ENCODE measurements at places on chromosomes 5 and 9.

DNA sequence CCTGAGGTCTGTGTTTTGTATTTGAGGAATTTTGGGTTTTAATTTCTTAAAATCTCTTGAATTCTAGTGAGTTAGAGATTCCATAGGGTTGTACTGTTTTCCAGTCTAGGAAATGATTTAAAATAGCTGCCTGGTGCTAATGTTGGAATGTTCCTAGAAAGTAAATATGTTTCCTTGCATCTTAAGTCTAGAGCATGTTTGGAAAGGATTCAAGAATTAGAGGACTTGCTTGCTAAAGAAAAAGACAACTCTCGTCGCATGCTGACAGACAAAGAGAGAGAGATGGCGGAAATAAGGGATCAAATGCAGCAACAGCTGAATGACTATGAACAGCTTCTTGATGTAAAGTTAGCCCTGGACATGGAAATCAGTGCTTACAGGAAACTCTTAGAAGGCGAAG lies 41.8 kb downstream of the LMNB1 start:
- no peak for DNase-seq

GRCh38 chr5:10315824-10316509 lies 8.3 kb upstream of the CMBL start:
- no peak for DNase-seq

GRCh38 chr5:40484495-40484894 lies 195.2 kb upstream of the PTGER4 start:
- DNase-seq: no peak

GRCh38 chr9:68804911-68805889 lies 100.2 kb downstream of the PIP5K1B start:
- DNase-seq: no peak

DNA sequence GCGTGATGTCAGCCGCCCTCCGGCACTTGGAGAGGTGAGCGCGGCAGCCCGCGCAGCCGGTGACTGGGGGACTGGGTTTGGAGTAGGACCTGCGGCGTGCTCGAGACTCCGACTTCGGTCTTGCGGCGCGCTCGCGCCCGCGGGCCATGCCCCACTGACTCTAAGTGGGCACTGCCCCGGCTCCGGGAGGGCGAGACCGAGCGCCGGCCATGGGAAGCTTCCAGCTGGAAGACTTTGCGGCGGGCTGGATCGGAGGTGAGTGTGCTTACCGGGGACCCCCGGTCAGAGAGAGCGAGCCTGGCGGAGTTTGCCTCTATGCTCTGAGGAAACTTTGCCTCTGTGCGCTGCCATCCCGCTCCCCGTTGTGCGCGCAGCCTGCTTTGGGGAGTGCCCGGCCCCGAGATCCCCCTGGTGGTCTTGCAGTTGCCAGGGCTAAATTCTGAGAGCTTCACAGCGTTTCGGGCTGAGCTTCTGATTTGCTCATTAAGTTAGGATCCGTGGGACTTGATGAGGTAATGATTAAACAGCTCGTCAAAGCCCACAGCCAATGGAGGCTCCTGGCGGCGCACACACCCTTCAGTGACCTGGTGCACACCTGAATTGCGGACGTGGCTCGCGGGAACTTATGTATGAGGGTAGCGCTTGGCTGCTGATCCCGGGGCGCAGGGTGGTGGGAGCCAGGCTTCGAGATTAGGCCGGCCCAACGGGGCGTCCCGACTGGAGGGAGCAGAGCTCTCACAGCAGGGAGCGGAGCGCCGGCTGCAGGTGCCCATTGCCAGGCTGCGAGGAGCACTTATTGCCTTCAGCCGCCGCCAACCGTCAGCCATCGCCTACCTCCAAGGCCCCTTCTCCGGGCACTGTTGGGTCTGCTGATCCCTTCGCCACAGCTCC lies at the start of gene SLC25A48:
Gene SLC25A48 (plus strand): TSS at position 25 of the 891 bp plus-strand sequence. CDS start 185 bp downstream, at position 210.
- no peak for DNase-seq

- no peak for DNase-seq
Observed at GRCh38 chr9:69012696-69013381, 1.1 kb downstream of the PRKACG start.

DNA sequence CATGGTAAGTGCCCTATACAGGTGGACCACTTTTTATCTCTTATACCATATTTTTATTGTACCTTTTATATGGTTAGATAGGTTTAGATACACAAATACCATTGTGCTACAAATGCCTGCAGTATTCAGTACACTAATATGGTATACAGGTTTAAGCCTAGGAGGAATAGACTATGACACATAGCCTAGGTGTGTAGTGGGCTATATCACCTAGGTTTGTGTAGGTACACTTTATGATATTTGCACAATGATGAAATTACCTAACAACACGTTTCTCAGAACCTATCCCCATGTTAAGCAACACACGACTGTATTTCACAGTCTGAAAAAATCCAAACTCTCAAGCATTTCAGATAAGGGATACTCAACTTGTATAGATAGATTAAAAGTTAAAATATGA lies 9.6 kb upstream of the PHF24 start:
- no peak for DNase-seq

DNA sequence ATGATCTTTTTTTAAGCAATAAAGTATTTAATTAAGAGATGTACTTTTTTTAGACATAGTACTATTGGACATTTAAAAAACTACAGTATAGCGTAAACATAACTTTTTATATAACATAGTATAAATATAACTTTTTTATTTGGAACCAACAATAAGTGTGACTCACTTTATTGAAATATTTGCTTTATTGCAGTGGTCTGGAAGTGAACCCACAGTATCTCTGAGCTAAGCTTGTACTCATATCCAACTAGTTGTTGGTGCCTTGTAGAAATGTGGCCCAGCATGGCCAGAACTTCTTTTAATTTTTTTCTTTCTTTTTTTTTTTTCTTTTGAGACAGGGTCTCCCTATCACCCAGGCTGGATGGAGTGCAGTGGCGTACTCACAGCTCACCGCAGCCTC lies 61.5 kb upstream of the GALNT10 start:
- DNase-seq: no peak

DNA sequence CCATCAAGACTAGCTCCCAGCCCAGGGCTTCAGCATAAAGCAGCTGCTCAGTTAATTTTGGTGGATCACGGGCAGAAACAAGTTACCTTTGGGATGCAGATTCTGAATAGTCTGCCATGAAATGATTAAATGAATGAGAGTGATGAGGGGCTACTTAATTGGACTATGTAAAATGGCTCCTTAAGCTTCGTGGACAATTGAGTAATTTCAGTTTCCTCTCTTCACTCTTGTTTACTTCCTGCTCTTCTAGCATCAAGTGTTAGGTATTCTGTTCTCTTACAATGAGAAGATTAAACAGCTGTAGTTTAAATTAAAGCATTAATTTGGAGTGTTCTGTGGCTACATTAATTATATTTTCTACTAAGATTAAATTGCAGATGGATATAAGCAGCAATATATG lies 28.1 kb downstream of the PIK3R1 start:
- DNase-seq: no peak

DNA sequence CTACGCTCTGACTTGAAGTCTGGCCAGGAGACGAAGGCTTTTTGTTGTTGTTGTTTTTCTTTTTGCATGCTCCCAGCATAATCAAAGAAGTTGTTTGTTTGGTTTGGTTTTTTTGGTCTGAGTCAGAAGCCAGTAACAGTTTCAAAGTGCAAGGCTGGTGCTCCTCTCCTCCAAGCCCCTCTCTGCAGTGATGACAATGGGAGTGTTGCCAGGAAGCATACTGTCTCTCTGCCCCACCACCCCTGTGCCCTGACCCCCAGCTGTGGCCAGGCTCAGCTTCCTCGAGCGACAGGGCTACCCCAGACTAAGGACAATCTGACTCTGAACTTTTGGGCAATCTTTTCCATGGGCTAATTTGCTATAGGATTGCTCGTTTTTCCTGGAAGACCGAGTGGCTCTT lies 173.8 kb upstream of the PITX1 start:
- DNase-seq: no peak

DNA sequence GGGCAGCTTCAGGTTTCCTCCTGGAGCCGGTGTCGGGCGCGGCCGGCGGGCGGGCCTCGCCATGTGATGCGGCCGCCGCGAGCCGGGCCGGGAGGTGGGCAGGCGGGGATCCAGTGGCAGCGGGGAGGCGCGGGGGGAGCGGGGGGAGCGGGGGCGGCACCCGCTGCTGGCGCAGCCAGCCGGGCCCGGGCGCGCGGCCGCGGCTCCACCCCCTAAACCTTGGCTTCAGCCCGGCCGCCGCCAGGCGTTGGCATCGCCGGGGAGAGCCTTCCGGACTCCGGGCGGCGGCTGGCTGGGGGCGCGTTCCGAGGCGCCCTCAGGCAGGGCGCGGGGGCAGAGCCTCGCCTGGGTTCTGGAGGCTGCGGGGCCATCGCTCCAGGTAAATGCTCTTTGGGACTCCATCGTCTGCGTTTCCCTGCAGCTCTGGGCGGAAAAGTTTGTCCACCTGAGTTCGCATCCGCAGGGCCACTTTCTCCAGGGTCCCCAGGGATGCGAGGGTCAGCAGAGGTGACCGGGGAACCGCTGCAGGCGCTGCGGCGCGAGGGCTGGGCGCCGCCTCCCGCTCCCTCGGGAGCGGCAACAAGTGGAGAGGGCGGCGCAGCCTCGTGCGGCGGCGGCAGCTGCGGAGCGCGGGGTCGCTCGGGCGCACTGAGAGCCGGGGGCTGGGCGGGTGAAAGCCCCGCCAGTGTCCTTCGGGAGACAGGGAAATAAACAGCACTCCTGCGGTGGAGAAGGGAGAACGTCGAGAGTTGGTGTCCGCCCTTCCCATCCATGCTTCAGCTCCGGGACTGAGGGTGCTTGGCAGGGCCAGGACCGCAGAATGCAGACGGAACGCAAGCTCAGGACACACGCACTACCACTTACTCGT lies at the start of gene ARHGEF28:
Gene ARHGEF28 (plus strand): TSS at position 253 of the 868 bp plus-strand sequence. CDS start 58,656 bp downstream, outside the sequence.
- DNase-seq: no peak

- DNase-seq: no peak
Observed at GRCh38 chr9:93252781-93253530, 69.0 kb downstream of the WNK2 start.

- no peak for DNase-seq
Observed at GRCh38 chr9:132622159-132622558, 39.8 kb downstream of the BARHL1 start.

DNA sequence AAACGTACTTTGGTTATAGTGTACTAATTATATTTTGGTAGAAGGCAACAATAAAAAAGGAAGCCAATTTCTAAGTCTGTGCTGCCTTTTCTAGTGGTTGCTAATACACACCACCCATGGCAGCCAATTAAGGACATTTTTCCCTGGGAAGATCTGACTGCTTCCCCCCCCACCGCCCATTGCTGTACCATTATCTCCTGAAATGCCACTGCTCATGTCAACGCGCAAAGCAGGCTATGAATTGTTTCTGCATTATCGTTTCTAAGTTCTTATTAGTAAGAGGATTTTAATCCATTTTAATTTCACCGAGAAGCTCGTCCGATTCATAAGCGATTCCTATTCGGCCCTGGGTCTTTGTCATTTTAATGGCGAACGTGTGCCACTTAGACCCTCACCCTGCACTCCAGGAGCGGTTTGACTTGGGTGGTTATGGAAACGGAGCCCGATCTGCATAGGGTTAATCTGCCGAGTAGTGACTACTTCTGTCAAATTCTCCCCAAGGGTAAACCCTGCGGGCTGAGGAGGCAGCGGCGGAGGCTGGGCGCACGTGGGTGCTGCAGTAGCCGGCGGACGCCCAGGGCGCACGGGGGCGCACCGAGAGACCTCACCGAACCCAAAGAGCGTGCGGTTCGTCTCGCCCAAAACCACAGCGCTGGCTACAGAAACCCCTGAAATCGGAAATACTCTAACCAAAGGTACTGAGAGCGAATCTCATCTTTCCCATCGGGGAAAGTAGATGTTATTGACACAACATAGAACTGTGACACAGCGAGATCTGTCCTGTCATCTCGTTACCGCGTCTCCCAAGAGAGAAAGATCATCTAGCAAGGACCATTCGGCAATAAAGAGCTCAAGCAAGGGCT lies 55.8 kb upstream of the SHC3 start:
- DNase-seq: no peak

DNA sequence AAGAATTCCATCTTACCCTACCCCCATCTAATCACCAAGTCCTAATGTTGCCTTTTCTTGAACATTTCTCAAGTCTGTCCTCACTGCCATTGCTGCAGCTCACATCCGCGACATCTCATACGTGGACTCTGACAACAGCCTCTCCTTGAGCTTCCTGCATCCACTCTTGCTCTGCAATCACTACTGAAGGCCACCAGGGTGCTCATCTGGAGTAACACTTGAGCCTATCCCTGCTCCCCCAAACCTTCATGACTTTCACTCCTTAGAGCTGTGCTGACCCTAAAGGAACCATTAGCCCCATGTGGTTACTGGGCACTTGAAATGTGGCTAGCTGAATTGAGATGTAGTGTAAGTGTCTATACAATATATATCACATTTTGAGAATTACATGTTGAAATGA lies 46.4 kb upstream of the CTXN3 start:
- DNase-seq: no peak

DNA sequence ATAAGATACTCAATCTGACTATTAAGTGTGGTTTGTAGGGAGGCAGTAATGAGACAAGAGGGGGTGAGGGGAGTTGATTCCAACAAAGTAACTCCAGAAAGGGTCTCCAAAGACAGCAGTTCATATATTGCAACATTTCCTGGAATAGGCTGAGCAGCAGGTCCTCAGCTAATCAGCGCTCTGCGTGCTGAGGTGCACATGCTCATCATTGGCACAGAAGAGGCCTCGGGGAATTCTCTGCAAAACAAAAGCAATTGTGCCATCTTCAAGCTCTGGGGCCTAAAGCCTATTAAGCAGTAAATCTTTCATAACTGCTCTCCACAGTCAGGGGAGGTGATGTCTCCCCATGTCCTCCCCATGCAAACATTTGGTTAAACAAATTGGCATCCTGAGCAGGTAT lies 357.3 kb downstream of the SPOCK1 start:
- no peak for DNase-seq

DNA sequence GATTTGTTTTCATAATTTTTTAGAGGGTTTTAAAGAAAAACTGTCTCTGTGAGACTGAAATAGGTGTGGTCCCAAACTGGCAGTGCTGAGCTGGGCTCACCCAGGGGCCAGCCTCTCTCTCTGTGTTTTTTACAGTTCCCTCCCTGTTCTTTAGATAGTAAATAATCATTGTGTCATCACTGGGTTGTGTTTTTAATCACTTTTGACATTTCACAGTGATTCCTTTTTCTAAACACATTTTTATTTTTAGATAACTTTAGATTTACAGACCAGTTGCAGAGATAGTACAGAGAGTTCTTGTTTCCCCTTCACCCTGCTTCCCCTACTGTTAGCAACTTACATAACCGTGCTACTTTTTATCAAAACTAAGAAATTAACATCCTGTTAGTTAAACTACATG lies 44.4 kb downstream of the MAP1B start:
- DNase-seq: no peak
